Stimulated activated CD8-positive, alpha-beta memory T cell treated with anti-CD3 and anti-CD28 coated beads, Interleukin-4, amount 100 ng/mL, for 4 hours (primary cell): ENCODE measurements at places on chromosomes 16 and 17.

DNA sequence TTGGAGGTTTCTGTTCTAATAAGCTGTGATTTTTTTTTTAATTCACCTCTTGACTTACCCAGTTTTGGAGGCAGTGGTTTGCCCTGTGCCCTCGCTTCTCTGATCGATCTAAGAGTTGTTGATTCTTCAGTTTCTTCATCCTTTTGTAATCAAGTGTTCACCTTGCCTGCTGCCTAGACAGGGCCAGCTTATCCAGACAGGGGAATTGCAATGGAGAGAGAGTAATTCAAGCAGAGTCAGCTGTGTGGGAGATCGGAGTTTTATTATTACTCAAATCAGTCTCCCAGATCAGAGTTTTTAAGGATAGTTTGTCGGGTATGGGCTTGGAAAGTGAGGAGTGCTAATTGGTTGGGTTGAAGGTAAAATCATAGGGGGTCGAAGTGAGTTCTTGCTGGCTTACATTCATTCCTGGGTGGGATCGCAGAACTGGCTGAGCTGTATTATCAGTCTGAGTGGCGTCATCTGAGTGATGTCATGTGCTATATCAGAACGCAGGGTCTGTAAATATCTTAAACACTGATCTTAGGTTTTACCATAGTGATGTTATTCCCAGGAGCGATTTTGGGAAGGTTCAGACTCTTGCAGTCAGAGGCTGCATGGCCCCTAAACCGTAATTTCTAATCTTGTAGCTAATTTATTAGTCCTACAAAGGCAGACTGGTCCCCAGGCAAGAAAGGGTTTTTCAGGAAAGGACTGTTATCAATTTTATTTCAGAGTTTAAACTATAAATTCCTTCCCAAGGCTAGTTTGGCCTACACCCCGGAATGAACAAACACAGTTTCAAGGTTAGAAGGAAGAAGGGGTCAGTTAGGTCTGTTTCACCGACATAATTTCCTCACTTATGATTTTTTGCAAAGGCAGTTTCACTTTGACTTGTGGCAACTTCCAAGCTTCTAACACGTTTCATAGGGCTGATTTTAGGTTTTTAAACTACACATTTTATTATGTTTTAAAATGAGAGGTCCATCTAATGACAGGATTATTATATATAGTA is 21.5 kb upstream of the KCNJ16 start:
- DNase-seq = no peak

GRCh38 chr16:31537362-31538242 is 9.9 kb downstream of the AHSP start:
- no peak for DNase-seq

- no peak for DNase-seq
These were observed 26.9 kb upstream of the PPM1E start for GRCh38 chr17:58728798-58729197.

GRCh38 chr17:50149417-50150353 is 792 bp downstream of the PPP1R9B start:
- no peak for DNase-seq

DNA sequence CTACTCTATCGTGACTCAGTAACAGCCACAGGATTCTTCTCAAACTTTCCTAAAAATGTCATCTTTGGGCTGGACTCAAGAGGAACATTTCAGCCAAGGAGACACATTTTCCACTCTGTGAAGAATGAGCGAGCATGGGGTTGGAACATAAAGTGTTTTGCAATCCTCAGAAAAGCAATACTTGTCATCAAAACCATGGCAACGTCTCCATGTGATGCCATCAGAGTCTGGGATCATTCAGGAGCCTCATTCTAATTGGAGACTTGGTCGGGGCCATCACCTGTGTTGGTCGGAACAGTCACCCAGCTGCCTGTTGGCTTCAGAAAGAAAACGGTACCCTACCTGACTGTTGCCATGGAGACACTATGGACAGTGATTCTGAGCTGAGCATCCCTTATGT is 25.5 kb downstream of the MYOCD start:
- no peak for DNase-seq

DNA sequence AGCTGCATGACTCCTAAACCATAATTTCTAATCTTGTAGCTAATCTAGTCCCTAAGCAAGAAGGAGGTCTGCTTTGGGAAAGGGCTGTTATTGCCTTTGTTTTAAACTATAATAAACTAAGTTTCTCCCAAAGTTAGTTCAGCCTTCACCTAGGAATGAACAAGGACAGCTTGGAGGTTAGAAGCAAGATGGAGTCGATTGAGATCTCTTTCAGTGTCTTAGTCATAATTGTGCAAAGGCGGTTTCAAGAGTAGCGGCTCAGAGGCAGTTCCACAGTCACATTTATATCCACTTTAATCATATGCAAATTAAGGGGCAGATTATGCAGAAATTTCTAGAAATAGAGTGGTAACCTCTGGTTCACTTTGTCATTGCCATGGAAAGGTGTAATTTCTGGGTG is 17.4 kb downstream of the DRC7 start:
- DNase-seq = no peak

DNA sequence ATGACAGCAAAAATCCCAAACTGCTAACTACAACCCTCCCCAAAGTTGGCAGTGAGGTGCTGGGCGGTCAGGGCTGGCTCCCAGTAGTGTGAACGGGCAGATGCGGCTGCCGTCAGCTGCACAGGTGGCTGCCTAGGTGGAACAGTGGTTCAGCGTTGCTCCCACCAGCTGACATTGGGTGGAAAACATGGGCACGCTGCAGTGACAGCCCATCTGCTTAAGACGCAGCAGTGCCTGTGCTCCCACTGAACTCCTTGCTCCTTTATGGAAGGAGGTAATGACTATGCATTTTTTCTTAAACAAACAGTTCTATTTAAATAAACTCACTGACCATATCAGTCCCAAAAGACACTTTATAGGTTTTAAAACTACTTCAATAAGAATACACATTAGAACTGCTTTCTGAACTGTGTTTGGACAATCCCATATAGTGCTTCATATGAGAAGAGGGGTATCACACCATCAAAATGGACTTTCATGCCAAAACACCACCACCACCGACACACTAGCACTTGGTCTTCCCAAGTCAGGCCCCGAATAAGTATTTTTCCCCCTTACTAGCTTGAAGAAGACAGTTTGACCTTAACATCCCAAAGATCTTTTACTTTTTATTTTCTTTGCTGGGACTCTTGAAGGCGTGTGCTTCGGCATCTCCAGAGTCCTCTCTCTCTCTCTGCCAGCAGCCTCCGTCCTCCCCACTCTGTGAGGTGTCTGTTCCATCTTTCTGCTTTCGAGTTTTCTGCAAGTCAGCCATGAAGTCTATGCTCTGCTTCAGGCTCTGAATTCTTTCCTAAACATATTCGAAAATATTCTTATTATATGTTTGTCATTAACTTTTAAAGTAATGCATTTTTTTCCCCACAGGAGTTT is 34.4 kb downstream of the BRD7 start:
- no peak for DNase-seq

- no peak for DNase-seq
These were observed 96.7 kb downstream of the GNAO1 start for GRCh38 chr16:56288019-56288418.

GRCh38 chr17:44376124-44376523 is 12.5 kb upstream of the FAM171A2 start:
- DNase-seq = no peak

DNA sequence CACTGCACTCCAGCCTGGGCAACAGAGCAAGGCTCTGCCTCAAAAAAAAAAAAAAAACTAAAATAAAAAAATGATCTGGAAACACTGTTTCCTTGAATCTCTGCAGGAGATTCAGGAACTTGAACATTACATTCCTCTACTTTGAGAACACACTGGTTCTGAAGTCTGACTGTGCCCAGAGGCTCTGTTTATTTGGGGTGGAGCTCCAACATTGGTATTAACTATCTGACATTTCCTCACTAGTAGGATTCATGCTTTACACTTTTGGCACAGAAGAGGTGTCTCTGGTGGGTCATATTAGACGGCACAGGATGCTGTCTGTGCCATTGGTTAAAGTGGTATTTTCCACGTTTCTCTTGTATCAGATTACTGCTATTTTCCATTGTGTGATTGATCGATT is 10.4 kb downstream of the SULT1A2 start:
- no peak for DNase-seq

- no peak for DNase-seq
These were observed 310.0 kb downstream of the SOX9 start for GRCh38 chr17:72430611-72431432.

- no peak for DNase-seq
These were observed at the start of gene MMD for GRCh38 chr17:55421179-55421934. Gene MMD (minus strand): TSS chr17:55421835. CDS start chr17:55421695, 140 bp downstream.

GRCh38 chr16:66970775-66971720 is 10.0 kb downstream of the CES3 start:
- DNase-seq = no peak

GRCh38 chr17:70158591-70158990 is 10.7 kb upstream of the KCNJ2 start:
- no peak for DNase-seq

- DNase-seq = no peak
These were observed 3.2 kb downstream of the TPSG1 start for GRCh38 chr16:1221628-1222552.

DNA sequence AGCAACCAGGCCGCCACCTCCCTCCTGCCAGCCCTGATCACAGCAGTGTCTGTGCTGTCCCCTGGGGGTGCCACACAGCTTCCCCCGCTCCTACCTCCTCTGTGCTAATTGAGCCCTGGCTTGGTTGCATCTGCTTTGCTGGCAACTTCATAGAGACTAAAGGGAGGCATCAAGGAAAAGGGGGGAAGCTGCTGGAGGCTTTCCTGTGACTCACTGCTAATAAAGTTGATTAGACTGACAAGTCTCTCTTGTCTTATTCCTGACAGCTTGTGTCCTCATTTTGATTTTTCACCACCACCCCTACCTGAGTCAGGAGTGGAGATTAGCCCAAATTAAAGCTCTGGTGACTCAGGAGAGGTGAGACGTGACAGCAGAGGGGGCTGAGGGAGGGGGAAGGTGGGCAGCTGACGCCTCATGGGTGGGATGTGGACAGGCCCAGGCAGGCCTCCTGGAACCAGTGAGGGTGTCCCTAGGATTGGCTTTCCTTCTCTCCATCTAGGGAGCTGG is 310.0 kb downstream of the CBLN1 start:
- DNase-seq = no peak

DNA sequence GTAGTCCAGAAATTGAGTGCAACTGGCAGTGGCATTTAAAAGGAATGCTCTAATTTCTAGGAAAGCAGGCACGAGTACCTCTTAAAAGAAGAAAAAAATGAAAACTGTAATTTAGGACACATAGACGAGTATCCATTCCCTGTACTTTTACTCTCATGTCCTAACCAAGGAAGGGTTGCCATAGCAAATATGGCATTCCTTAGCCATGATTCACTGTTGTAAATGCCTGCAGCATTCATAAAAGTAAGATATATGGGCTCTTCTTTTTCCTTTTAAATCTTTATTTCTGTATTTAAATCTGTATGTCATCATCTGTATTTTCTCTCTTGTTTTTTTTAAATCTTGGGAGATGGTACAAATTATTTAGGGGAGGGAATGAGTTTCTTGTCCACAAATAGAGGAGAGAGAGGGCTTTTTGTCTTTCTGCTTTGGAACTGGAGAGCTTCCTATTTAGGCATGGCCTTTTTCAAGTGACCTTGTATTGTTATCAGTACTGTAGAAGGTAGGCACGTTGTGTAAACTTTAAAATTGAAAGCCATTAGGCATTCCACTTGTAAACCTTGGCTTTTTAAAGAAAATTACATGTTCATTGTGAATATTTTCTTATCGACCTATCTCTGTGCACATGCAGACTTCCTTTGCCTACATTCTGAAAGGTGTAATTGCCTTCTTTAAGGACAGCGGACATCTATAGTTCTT is 50.0 kb downstream of the TENT4B start:
- no peak for DNase-seq

GRCh38 chr17:79747508-79748294 is 17.0 kb downstream of the ENPP7 start:
- DNase-seq = no peak

- DNase-seq = no peak
These were observed 28.3 kb downstream of the TRPV2 start for GRCh38 chr17:16443511-16444257.

DNA sequence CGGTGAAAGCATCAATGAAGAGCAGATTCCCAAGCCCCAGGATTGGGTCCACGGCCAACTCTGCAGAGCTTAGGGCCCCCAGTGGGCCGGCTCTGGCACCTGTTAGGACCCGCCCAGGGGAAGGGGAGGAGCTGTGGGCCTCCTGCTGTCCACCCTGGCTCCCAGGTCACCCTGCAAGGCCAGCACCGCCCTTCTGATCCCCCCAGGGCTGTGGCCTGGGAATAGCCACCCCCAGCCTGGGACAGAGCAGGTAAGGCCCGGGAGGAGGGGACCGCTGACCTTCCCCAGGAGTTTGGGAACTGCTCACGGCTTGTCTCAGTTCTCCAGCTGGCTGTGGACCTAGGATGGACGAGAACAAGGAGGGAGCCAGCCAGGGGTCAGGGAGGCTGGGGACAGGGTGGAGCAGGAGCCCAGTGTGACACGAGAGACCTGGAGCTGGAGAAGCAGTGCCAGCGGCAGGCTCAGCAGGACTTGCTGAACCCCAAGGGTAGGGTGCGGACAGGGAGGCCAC is 39.3 kb upstream of the SLC38A10 start:
- no peak for DNase-seq

DNA sequence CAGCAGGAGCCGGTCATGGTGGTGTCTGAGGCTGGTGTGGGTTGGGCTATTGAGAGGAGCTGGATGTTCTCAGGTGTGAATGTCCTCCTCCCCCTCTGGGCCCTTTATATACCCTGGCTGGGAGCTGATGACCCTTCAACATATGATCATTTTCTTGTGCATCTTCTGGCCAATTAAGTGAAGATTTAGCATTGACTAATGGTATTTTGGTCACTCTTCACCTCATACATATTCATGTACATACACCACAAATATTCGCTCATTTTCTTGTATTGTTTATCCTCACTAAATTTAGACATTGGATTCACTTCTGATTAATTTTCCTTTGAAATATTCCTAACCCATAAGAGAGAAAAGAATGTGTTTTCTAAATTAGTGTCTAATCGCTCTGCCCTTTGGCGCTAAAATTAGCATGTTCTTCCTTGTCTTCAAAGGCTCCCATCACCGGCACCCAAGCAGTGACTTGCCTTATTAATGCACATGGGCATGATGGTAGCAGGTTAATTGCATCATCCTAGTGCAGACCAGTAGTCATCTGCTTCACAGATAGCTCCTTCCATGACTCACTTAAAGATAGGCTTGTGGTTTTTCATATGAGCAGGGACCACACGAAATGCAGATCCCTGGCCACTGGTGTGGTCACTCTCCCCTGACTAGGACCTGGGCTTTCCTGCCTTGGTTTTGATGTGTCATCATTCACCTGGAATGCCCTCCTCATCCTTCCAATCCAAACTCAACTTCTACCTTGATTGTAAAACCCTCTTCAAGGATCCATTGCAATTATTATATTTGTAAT is at the start of gene KRTAP2-4:
Gene KRTAP2-4, minus strand, starts transcription at position 51 of the 796 bp plus-strand sequence. Its CDS starts 34 bp downstream, at position 17.
- no peak for DNase-seq

- no peak for DNase-seq
These were observed 1.5 kb upstream of the TBCD start for GRCh38 chr17:82750241-82750908.
